ENCODE measurements at places on chromosomes 2 and 18. TPM values are rescaled to one million over a fixed set of nuclear protein-coding genes. Genes with fewer than 3 reads are reported as not detected.

ZNF516 gene
- total RNA-seq: 27.7 TPM

DYSF gene
- total RNA-seq: 13.3 TPM

GTF2A1L gene
- not detected for total RNA-seq

ABCG5 gene
- total RNA-seq: not detected

NCKAP5 gene
- under 0.01 TPM for total RNA-seq

ACTG2 gene
- total RNA-seq: 0.10 TPM

ACADL gene
- total RNA-seq: not detected

LRP1B gene
- total RNA-seq: under 0.01 TPM

AMER3 gene
- not detected for total RNA-seq

LBX2 gene
- 0.21 TPM for total RNA-seq

Measured in mononuclear cell (primary cell).